ENCODE measurements at places on chromosomes 11 and 22. TPM values are rescaled to one million over a fixed set of nuclear protein-coding genes. Genes with fewer than 3 reads are reported as not detected.
A peak's percentile ranks its signal among the peaks of the same experiment; 100 is the strongest.

Gene TSSK2
- not detected for total RNA-seq

GRCh38 chr11:68014157-68014946 lies 4.2 kb downstream of the ALDH3B1 start:
- peak; percentile 85 for ATAC-seq

GRCh38 chr22:30634471-30635233 lies 929 bp upstream of the SLC35E4 start:
- ATAC-seq: peak; percentile 81

DNA sequence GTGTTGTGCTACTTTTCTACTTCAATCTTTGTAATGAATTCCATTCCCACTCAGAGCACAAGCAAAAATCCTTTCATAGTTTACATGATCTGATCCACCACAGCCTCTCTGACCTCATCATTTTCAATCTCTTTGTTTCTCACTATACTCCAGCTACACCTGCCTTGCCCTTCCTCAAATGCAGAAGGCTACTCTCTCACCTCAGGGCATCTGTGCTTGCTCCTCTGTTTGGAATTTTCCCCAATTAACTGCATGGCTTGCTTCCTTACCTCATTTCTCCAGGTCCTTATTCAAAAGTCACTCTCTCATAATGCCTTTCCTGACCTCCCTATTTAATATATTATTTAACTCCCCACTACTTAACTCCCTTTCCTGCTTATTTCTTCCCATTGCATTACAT lies 100.6 kb upstream of the OLFML1 start:
- no peak for ATAC-seq

Measured in esophagus mucosa (tissue), 1 donor.